ENCODE measurements at places on chromosomes 1 and 21.

GRCh38 chr1:183716286-183716685 is 63.2 kb upstream of the APOBEC4 start:
- DNase-seq, result no peak

DNA sequence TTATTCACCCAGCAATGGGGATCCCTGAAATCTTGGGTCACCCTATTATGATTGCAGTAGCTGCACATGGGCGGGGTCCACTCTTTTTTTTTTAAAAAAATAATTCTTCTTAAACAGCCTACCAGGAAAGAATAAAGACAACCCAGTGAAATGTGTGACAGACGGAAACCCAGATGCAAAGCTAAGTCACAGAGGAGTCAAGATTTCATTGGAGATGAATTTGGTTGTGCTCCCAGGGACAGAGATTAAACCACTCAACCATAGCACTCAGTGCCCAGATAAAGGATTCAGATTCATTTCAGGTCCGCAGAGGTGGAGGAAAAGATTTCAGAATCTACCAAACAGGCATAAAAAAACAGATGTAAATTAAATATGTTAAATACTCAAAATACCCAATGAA is 583.5 kb upstream of the ZP4 start:
- no peak for DNase-seq

DNA sequence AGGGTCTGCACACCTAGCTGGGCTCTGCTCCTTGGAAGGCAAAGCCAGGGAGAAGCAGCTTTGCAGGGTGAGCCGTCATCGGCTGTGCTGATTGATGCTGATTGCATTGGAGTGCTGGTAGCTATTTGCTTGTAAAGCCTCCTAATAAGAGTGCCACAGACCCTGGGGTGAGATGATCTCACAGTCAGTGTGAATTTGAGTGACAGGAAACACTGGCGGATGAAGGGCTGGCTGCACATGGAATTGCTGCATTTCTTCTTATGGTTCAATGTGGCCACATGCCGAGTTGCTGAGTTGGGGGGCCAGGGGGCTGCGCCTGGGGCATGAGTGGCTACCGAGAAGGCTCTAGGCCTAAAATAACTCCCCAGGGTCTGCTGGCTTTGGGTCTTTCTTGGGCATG is 138.2 kb upstream of the CACNA1E start:
- DNase-seq, result no peak

- DNase-seq, result peak; percentile 45
Observed at GRCh38 chr1:81547261-81547911, 253.3 kb upstream of the ADGRL2 start.

DNA sequence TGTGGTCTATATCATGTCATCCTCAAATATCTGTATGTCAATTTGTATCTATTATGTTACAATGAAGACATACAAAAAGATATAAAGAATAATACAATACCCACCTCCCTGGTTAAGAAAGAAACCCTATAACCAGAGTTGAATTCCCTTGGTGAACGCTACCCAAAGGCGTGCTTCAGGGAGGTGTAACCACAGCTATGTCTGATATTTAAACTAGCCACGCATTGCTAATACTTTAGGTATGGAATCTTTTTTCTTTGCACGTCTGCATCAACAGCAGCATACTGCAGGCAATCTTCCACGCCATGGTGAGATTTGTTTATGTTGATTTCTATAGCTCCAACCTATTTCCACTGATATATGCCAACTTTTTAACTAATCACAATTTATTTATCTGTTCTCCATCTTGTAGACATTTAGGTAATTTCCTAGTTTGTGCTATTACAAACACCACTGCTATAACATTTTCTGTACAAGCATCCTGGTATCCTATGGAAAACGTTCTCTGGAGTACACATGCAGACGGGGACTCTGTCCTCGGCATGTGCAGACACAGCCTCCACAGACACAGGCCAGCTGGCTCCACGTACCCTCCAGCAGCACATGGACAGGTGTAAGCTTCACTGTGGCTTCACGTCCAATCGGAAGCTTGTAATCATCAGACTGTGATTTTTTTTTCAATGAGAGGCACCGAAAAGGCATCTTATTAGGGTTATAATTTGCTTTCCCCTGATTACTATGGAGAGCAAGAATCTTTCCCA is 58.5 kb downstream of the HSF2BP start:
- no peak for DNase-seq

DNA sequence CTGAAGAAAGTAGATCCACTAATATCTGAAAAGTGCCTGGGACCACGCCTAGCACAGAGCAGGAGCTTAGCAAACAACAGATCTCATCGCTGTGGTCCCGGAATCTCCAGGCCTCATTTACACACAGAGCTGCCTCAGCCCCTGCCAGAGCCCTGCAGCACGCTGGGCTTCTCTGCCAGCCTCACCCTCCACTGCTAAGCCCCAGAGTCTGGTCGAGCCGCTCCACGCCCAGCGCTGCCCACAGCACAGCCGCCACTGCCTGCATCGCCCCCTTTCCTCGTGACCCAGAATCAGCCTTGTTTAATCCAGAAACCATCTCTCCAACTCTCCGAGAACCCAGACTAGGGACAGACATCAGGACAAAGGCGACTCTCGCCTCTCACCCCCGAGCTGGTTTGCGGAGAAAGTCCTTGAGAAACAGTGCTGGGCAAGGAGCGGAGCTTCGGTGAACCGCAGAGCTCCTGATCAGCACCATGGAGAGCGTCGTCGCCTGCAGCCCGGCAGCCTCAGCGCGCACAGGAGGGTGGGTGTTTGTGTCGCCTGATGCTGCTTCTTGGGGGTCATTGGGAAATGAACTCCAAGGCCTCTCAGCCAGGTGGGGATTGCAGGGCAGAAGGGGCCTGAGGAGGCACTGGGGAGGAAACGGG is 145.1 kb downstream of the NPHP4 start:
- peak; percentile 74 for DNase-seq

GRCh38 chr1:18409609-18410237 is 71.0 kb upstream of the KLHDC7A start:
- DNase-seq, result no peak

DNA sequence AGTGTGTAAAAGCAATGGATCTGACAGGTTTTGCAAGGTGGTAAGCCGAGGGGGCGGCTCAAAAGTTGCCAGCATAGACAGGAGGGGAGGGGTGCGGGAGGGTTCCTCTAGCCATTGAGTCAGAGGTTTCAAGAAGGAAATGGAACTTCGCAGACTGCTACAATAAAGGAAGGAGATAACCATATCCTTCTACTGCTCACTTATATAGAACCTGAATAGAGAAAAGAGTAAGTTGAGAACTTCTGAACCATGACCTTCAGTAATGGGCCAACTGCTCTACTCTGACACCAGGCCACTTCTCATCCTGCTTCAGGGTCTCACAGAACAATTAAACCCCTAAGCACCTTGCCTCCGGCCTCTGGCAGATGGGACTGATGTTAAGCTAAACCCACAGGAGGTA is 26.3 kb upstream of the BCAR3 start:
- no peak for DNase-seq

DNA sequence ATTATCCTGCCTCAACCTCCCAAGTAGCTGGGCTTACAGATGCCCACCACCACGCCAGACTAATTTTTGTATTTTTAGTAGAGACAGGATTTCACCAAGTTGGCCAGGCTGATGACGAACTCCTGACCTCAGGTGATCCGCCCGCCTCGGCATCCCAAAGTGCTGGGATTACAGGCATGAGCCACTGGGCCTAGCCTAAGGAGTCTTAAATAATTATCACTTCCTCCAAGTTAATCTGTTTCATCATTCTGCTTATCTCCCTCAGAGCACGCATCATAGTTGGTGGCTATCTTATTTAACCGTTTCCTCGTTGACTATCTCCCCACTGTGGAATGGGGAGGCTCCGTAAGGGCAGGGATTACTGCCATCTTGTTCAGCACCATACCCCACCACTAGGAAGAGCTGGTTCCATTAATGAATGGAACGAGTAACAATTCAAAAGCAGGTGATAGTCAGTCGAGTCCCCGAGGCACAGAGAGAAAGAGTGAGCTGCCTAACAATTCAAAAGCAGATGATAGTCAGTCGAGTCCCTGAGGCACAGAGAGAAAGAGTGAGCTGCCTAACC is 52.7 kb downstream of the GLUL start:
- DNase-seq, result no peak

GRCh38 chr1:161421456-161421855 is 53.8 kb upstream of the CFAP126 start:
- no peak for DNase-seq

DNA sequence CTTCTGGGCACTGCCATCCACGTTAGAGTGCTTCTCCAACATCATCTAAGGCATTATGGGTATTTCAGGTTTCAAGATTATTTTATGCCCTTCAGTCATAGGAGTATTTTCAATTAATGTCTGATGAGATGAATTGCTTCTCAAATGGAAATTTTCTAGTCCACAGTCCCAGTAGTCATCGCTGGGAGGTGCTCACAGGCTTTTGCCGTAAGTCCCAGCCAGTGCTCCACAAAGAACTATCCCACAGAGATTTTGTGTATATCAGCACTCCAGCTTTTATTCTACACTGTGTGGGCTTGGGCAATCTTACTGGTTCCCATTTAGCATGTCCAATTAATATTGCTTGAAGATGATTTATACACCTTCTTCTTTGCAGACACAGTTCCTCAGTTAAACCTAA is 61.0 kb downstream of the SMYD2 start:
- no peak for DNase-seq

DNA sequence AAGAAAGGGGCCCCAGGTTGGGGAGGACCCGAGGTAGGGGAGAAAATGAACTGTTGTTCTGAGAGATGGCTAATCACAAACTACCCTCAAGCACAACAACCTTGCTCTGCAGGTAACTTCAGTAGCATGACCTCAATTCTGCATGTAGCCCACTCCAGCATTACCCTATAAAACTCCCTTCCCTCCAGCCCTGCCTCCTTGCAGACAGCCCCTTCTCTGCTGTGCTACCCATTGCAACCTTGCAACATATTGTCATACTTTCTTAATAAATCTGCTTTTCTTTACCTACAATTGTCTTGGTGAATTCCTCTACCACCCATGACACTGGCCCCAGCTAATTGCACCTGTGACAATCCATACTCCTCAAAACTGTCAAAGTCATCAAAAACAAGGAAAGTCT is 428.9 kb downstream of the MATN1 start:
- no peak for DNase-seq

- no peak for DNase-seq
Observed at GRCh38 chr21:46243960-46244361, 15.4 kb upstream of the LSS start.

All from H9 (cell line).